Activated CD8-positive, alpha-beta T cell treated with anti-CD3 and anti-CD28 coated beads, Interleukin-2, amount 10 ng/mL, durations not matched to agents 7 days and 5 days (primary cell): ENCODE measurements at places on chromosomes 6 and 20. TPM values are rescaled to one million over a fixed set of nuclear protein-coding genes. Genes with fewer than 3 reads are reported as not detected.

GRCh38 chr6:14722704-14723103 is 523.2 kb upstream of the JARID2 start:
- peak; percentile 32 for DNase-seq

- DNase-seq: no peak
Measured at GRCh38 chr20:56624786-56625681, 4.1 kb upstream of the TFAP2C start.

The RFX6 gene
- not detected for total RNA-seq

GRCh38 chr6:158501360-158502262 is 58.3 kb upstream of the TMEM181 start:
- no peak for DNase-seq

GRCh38 chr20:5100684-5101347 is 18.9 kb downstream of the PCNA start:
- DNase-seq: peak; percentile 79

- no peak for DNase-seq
Measured at GRCh38 chr6:1988843-1989242, 256.6 kb downstream of the GMDS start.

GRCh38 chr20:11193241-11193640 is 519.4 kb upstream of the JAG1 start:
- DNase-seq: no peak

DNA sequence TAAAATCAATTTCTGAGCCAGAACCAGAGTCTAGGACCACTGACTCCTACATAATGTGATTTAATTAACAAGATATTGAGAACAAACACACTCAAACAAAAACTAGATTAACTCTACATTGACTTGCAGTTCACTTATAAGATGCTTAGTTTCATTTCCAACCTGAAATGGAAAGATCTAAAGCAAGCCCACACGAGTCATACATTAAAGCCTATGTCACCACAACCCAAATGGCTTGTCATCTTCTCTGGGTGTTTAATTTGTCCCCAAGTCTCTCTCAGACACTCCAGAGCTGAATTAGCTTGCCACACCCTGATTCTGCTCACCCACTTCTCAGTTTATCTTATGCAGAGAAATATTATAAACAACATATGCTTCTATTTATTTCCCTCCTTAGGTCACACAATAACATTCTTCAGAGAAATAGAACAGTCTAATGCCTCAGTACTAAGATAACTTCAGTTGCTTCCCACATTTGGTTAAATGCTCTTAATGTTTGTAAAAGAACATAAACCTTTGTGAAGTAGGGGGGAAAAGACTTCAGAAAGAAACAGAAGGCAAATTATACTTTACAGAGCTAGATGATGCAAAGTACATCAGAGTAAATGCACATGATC is 8.8 kb upstream of the FBXO30 start:
- no peak for DNase-seq

DNA sequence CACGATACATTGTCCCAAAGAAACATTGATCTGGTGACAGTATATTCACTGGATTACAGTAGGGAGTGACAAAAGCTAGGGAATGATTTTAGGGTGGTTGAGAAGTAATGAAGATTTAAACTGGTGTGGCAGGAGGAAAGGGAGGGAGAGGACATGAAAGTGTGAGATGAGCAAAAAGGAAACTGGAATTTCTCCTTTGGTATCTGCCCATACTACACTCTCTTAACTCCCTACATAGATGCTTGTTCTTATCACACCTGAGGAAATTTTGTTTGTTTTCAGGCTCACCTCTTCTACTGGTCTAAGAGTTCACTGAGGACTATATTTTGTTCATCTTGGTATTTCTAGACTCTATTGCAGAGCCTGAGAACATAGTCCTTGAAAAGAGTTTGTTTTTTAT is 44.9 kb upstream of the CEP162 start:
- no peak for DNase-seq
